Esophagus mucosa (tissue), 1 donor: ENCODE measurements at places on chromosomes 5 and 9. TPM values are rescaled to one million over a fixed set of nuclear protein-coding genes. Genes with fewer than 3 reads are reported as not detected.

DNA sequence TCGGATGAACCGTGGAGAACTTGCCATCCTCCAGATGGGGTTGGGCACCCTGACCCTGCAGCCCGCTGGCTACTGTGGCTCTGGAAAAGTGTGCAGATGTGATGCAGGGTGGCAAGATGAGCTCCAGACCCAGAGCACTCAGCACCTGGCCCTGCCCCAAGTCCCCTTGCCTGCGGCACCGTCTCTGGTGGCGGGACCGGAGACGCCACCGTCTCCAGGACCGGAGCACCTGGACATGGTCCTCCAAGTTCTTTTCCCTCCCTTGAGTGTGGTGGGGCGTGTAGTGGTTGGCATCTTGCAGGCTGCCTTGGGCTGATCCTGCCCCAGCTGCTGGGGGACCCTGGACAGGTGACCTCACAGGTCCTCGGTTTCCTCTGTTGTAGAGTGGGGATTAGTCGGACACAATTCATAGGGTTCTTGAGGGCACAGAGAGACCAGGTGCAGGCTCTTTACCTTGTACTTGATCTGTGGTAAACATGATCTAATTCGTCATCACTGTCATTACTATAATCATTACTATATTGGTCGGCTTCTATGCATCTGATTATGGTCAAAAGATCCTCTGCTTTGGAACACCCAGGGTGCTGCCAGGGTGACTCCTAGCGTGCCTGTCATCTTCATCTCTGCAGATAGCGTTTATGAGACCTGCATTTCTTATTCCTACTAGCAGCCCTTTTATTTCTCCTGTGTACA, 83.5 kb downstream of the COL5A1 start:
- ATAC-seq = no peak

DNA sequence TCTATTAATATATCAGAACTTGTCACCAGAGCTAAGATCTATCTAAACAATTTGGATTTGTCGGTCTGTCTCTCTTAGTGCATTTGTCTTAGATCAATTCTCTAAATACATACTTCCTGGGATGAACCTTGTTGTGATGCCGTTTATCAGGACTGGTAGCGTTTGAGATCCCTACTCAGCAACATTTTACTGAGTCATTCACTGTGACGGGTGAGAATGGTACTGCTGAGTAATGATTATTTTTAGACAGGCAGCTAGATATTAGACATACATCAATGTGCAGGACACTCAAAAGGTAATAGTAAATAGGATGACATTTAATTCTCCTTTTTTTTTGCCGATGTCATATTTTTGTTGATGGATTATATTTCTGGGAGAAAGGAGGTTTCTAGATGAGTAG, 209.0 kb downstream of the CSNK1G3 start:
- ATAC-seq = no peak

DNA sequence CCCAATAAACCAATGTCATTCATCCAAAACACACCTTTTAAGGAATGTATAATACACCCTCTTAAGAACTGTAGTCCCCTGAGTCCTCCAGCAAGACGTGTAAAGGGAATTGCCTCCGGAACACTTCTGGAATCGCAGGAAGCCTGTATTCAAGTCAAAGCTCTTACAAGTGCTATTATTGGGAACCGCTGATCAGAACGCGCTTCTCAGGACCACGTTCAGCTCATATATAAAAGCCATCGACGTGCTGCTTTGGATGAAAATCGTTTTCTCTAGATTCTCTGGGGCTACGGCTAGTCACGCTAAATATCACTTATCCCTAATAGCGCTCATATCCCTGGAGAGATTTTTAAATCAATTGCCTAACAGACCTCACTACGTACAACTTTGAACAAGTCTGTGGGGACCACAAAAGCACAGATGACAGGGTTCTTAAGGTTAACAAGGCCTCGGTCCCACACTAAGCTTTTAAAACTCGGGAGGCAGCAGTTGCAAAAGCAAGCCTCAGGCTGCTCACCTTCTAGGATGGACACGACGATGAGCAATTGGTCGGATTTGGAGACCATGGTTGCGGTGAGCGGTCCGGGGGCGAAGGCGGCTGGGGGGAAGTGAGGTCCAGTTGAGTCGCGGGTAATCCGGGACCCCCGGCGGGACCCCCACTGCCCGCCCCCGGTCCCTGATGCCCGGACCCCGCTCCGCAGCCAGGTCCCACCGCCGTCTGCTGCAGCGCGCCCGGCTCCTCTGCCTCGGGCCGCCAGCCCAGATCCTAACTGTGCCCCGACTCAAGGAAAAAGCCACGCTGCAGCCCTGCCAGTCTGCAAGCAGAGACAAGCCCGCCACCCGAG, 548 bp downstream of the CEP120 start:
- ATAC-seq = peak; percentile 5

- ATAC-seq = no peak
Measured at GRCh38 chr5:156241266-156241665, 85.7 kb upstream of the SGCD start.

DNA sequence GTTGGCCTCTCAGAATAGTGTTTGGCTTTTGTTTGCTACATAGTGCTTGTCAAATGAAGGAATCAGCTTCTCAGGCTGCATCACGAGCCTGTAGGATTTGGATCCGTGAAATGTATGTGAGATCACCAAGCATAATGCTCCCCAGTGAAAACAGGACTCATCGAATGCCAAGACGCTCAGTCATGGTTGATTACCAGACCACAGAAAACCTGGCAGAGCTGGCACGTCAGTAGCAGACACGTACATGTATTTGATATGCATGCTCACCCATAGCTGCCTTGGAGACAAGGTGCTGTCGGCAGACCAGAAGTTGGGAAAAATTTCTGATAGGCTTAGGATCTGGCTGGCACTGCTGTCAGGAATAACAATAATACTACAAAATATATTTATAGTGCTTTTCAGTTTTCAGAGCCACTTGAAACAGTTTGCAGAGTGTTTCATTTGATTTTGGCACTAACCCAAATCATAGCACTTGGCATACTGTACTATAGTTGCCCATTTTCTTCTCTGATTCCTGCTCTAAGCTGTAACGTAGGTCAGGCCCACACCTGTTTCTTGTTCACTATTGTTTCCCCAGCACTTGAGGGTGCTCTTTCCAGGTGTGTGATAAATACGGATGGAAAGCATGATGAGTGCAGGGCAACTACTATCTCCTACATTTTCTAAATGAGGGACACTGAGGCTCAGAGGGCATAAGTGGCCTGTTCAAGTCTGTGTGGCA, 226.1 kb downstream of the NR3C1 start:
- peak; percentile 91 for ATAC-seq

DNA sequence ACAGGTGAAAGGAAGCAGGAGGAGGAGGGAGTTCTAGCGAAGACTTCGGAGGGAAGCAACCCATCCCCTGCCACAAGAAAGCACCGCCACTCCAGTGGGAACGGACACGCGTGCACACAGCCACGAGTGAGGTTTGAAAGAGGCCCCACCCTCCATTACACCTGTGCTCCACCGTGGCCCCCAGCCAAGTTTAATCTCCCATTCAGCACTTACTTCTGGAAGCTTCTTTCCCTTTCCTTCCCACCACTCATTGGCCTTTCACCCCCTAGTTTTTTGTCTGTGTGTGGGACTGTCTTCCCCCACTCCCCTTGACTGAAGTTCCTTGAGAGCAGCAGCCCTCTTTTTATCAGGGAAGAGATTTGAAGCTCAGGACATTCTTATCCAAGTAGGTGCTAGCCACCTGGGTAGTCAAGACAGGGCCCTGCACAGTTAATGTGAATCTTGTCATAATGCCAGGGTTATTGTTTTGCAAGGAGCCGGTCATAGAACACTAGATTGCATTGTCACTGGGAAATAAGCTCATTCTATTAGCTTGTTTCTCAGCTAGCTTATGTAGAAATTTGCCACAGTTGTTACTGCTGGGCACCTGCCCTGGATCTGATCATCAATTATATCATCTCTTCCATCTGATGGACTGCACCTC, 256.0 kb downstream of the DOCK8 start:
- ATAC-seq = peak; percentile 36

- ATAC-seq = no peak
Measured at GRCh38 chr9:108021096-108021710, 531.6 kb upstream of the KLF4 start.

DNA sequence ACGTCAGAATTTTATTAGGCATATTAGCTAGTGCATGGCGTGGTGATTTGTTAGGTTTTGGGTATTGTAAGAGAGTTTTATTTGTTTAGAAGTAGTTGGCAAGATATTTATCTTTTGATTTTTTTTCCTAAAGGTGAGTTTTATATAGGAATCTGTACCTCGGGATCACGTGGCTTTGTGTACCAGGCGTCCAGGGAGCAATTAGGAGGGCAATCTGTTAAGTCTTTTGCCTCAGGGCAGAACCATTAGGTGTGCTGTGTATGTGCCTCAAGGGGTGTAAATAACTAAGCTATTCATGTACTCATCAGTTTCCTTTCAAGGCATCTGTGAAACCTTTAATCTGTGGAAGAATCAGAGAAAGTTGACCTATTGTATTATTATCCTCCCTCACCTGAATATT, 39.4 kb downstream of the ZSWIM6 start:
- ATAC-seq = no peak

GRCh38 chr5:72234265-72234700, 85.8 kb downstream of the MRPS27 start:
- peak; percentile 67 for ATAC-seq

GRCh38 chr5:68849103-68849502, 244.7 kb upstream of the SLC30A5 start:
- ATAC-seq = no peak

GRCh38 chr9:121939643-121940042, 153.5 kb downstream of the TTLL11 start:
- ATAC-seq = no peak

- no peak for ATAC-seq
Measured at GRCh38 chr9:136024696-136025316, 63.6 kb upstream of the UBAC1 start.

DNA sequence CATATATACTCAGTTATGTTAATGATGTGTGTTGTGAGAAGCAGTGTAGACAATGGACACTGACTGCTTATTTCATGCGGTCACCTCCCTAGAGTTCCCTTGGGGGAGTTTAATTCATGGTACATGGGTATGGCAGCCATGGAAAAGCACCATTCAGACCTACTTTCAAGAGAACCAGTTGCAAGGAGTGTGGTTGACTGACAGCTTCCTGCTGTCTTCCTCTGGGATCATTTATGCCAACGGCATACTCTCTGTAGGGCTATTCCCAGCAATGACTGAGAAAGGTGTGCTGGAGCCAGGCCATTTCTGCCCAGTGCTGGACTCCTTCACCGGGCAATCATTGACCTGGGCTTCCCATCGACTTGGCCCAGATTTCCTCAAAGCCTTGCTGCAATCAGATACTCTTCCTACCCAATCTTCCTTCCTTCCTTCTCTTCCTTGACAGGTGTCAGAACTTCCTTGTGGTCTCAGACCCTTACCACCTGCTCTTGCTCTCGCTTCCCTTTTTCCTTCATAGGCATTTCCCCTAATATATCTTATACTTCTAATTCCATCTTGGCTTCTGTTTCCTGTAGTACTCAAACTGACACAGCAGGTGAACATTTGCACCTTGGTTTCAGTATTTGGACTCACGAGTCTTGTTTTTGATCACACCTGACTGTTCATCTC, 3.4 kb upstream of the CLINT1 start:
- ATAC-seq = no peak

DNA sequence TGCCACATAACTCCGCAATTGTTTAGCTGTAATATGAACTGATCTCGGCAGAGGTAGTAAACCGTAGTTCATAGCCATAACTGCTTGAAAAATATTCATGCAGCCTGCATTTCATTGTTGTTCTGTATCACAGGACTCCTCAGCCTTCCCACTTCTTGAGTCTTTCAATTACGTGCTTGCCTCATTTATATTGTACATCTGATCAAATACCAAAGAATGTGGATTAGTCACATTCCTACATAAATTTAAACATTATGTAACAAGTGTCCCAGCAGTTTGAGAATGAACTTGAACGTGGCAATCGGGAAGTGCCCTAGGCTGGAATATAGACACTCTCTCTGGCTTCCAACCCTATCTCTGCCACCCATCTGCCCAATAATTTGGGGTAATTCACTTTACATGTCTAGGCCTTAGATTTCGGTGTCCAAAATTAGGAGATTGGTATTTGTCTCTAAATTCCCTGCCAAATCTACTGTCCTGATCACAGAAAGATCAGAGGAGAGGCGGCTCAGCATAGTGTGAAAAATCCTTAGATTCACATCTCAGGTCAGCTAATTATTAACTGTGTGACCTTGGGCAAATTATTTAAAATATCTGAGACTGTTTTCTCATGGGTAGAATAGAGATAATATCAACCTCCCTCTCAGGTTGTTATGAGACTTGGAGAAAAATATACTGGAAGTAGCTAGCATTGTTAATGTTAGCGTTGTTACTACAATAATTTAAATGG, 215.1 kb upstream of the RFX3 start:
- peak; percentile 85 for ATAC-seq

GRCh38 chr5:127944125-127944524, 139.4 kb upstream of the SLC12A2 start:
- ATAC-seq = no peak

DNA sequence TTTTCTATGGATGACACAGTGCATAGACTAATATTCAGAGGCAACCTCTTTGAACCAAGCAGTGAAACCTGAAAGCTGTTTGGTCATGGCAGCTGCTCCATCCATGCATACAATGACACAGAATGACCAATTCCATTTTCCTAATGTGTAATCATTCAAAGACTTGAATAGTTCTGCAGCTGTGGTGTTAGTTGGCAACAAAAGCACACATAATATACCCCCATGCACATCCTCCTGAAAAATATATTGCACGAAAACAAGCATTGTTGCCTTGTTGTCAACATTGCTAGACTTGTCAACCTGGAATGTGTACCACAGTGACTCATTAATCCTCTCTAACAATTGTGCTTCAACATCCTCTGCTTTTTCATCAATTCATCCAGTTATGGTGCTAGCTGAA, 71.0 kb upstream of the SEMA6A start:
- ATAC-seq = peak; percentile 75

DNA sequence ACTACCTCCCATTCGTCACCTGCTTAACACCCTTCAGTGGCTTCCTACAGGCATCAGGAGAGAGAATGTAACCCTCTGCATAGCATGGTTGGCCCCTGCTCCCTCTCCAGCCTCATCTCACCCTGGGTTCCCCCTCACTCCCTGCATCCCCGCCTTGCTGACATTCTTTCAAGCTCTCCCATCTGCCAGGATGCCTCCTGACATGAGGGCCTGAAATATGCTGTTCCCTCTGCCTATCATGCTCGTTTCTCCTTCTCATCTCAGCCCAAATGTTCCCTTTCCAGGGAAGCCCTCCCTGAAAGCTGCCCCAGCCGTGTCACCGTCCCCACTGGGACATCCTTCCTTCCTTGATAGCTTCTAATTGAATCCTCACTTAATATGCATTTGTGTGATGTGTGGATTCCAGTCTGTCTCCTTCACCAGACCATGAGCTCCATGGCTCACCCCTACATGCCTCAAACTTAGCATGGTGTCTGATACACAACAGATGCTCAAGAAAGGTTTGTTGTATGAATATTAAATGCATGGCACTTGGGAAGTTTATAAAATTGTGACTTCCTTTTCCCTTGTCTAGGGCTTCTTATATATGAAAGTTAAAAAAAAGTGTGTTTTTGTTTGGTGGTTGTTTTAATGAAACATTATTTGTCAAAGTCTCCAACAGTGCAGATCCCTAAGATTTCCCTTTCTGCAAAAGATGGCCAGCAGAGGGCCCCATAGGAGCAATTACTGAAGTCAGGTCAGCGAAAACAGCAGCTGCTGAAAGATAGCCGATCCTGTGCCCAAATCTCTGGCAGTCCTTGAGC, 7.3 kb upstream of the C5orf58 start:
- ATAC-seq = peak; percentile 70

GRCh38 chr9:136199391-136200288, 5.3 kb downstream of the LHX3 start:
- no peak for ATAC-seq

Gene SLC6A19
- not detected for total RNA-seq

Gene DHFR
- total RNA-seq = 15.2 TPM

Gene TRIM52
- total RNA-seq = 2.7 TPM

Gene IL3
- not detected for total RNA-seq

Gene PTGS1
- total RNA-seq = 29.9 TPM

Gene FAM163B
- not detected for total RNA-seq
